ENCODE measurements at places on chromosomes 1 and 21.

- DNase-seq, result peak; percentile 100
Measured at GRCh38 chr1:172532700-172533512, at the start of gene SUCO. Gene SUCO (plus strand): TSS chr1:172533150. CDS start chr1:172533436, 286 bp downstream.

GRCh38 chr1:156356875-156357534 is 12.0 kb upstream of the RHBG start:
- DNase-seq, result peak; percentile 93

DNA sequence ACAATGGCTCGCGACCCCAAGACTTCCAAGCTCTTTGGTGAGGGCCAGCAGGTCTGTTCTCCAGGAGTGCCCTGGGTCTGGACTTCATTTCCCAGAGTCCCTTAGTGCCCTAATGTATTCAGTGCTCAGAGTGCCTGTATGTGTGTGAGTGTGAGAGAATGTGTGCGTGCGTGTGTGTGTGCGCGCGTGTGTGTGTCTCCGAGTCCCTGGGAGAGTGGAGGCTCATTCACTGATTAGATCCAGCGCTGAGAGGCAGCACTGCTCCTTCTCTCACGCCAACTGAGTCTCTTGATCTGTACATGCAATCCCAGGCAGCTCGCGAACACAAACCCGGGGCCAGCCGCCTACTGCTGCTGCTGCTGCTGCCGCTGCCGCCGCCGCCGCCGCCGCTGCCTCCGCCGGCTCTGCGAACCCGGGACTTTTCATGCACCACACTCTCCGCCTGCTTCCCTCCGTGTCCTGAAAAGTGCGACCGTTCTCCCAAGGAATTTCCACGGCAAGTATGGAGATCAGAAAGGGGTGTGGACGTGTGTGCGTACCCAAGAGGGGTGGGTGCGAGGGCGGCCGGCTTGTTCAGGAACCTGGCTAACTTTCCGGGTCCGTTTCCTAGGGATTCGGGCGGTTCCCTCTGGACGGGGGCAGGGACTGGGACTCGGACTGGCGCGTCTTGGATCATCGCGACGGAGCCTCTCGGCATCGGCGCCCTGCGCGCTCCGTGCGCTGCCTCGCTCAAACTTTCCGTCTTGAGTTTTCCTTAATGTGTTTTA is at the start of gene RNF220:
RNF220 (plus strand) TSS at position 225 of the 767 bp plus-strand sequence.
- no peak for DNase-seq

DNA sequence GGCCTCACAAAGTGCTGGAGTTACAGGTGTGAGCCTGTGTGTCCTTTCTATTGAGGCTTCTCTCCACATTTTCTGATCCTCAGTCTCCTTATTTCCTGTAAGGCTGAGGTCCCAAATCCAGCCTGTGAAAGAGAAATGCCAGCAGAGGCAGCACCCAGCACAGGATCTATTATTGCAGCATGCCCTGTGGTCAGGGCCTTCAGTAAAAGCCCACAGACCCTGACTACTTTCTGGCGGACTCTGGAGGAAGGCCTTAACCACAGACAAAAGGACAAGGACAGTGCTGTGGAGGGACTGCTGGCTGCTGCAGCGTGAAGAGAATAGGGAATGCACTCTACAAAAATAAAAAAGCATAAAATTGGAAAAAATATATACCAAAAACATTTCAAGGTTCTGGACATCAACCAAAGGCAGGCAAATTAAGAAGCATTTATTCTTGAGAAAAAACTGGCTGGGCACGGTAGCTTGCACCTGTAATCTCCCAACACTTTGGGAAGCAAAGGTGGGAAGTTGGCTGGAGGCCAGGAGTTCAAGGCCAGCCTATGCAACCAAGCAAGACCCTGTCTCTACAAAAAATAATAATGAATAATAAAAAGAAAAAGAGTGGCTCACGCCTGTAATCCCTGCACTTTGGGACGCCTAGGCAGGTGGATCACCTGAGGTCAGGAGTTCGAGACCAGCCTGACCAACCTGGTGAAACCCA is 9.4 kb upstream of the PGD start:
- no peak for DNase-seq

Data from NAMALWA (cell line).